Stomach (tissue), 19 donors: ENCODE measurements at places on chromosomes 16 and 17. TPM values are rescaled to one million over a fixed set of nuclear protein-coding genes. Genes with fewer than 3 reads are reported as not detected.

ZFP3 gene
- 6.2 TPM for total RNA-seq

TMED6 gene
- 18.7 TPM for total RNA-seq

ITGB3 gene
- 7.1 TPM for total RNA-seq

CETP gene
- total RNA-seq: not detected

CACNA1G gene
- not detected for total RNA-seq

SLC6A2 gene
- total RNA-seq: 0.73 TPM

SOX8 gene
- total RNA-seq: 15.1 TPM

UBB gene
- 929 TPM for total RNA-seq

CCL1 gene
- total RNA-seq: not detected

CHST5 gene
- 3.6 TPM for total RNA-seq

TMIGD1 gene
- total RNA-seq: not detected

PYY gene
- total RNA-seq: not detected

SLC16A11 gene
- not detected for total RNA-seq

VTN gene
- total RNA-seq: not detected

LITAFD gene
- not detected for total RNA-seq

CLEC10A gene
- total RNA-seq: not detected

RNF135 gene
- total RNA-seq: 18.7 TPM

NPIPA8 gene
- not detected for total RNA-seq

TVP23C gene
- not detected for total RNA-seq

CHMP6 gene
- 5.4 TPM for total RNA-seq

RECQL5 gene
- total RNA-seq: 33.4 TPM

AMFR gene
- total RNA-seq: 254 TPM

CCDC154 gene
- not detected for total RNA-seq

NGFR gene
- total RNA-seq: 1.9 TPM

SULT1A4 gene
- 60.3 TPM for total RNA-seq

CLDN7 gene
- 1.8 TPM for total RNA-seq

KCNH6 gene
- 0.87 TPM for total RNA-seq

LRRC46 gene
- total RNA-seq: not detected

GGT6 gene
- 5.8 TPM for total RNA-seq

CRHR1 gene
- not detected for total RNA-seq

DPEP3 gene
- total RNA-seq: not detected

RPL26 gene
- total RNA-seq: 3,830 TPM

PRSS22 gene
- total RNA-seq: 9.3 TPM

TMEM106A gene
- total RNA-seq: 9.9 TPM

P4HB gene
- 1,308 TPM for total RNA-seq

SHISA6 gene
- total RNA-seq: not detected
